Naive thymus-derived CD4-positive, alpha-beta T cell (primary cell): ENCODE measurements at places on chromosomes 7 and 10. TPM values are rescaled to one million over a fixed set of nuclear protein-coding genes. Genes with fewer than 3 reads are reported as not detected.
A peak's percentile ranks its signal among the peaks of the same experiment; 100 is the strongest.

Gene UPK3B
- not detected for polyA plus RNA-seq

Gene AKR1C8
- not detected for polyA plus RNA-seq

Gene MUC12
- not detected for polyA plus RNA-seq

Gene DPYSL4
- polyA plus RNA-seq, result 18.2 TPM

Gene GRM8
- not detected for polyA plus RNA-seq

Gene CACNA2D1
- polyA plus RNA-seq, result not detected

Gene ENO4
- not detected for polyA plus RNA-seq

Gene OR2A42
- not detected for polyA plus RNA-seq

DNA sequence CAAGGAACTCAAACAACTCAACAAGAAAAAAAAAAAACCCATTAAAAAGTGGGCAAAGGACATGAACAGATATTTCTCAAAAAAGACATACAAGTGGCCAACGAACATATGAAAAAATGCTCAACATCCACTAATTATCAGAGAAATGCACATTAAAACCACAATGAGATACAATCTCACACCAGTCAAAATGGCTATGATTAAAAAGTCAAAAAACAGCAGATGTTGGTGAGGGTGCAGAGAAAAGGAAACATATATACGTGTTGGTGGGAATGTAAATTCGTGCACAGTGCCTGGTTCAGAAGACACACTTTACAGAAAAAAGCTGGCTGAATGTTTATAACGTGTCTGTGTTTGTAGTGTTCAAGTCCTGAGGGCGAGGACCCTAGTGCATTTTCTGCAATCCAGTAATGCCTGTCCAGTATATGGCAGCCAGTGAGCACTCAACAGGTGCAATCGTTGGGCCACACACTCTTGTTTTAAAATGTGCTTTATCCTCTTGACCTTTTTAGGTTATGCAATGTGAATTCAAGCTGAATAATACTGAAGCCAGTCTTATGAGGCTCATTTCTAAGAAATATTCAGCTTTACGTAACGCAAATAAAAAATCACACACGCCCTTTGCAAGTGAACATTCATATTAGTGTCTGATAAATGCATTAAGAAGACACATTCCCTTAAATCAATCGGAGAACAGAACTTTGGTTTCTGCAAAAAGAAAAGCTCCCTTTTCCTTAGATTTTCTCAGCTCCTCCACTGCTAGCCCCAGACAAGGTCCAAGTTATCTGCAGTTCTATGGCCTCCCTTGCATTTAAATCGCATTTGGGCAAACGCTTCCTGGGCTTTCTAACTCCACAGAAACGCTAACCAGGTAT, 813 bp upstream of the MTURN start:
- no peak for DNase-seq

DNA sequence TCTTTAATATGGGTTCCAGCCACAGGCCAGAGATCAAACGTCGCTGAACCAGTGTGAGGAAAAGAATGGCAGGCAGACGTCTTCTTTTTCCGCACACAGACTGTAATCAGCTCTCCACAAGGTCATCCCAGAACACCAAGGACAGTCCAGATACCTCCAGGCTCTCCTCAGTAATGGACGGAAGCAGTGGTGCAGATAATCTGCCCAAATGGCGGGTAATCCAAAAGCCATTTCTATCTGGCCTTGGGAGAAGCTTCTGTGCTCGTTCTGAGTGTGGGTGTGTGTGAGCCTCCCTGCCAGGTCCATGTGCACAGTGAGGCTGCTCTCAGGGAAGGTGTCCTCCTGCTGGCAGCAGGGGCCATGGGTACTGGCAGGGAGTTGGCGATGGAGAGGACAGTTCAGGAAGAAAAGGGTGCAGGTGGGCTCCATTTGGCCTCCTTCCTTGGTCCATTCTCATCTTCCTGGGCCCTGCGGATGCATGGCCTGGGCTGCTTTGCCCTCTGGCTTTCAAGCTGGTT, 15.6 kb upstream of the TEX36 start:
- no peak for DNase-seq

- DNase-seq, result no peak
These were observed 179.4 kb downstream of the SEMA3E start for GRCh38 chr7:83469491-83469890.

GRCh38 chr7:63521-64021, 128.8 kb upstream of the FAM20C start:
- no peak for DNase-seq

GRCh38 chr7:20730611-20731010, 56.1 kb downstream of the SP8 start:
- DNase-seq, result no peak

DNA sequence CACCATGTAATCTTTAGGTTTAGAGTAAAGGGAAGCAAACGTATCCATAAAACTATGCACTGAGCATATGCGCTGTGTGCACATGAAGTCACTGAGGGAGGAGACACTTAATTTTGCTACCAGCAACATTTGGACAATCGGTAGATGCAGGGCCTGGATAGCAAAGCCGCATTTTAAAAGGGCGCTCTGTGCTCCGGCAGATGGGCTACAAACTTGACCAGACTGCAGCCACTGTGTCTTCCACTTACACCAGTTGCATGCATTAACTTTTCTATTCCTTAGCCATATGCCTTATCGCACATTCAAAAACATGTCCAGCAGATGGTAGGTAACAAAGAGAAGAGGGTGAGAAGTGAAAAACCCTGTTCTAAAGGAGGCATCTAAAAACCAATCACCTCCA, 18.3 kb downstream of the FAM171A1 start:
- DNase-seq, result no peak

- no peak for DNase-seq
These were observed 23.5 kb upstream of the C1QL3 start for GRCh38 chr10:16545116-16545736.

GRCh38 chr10:124157271-124157681, 63.9 kb upstream of the CHST15 start:
- DNase-seq, result no peak

GRCh38 chr7:151381348-151382078, 28.3 kb downstream of the WDR86 start:
- peak; percentile 54 for DNase-seq

GRCh38 chr7:47725031-47725780, 143.3 kb upstream of the TNS3 start:
- no peak for DNase-seq

- DNase-seq, result no peak
These were observed 208.6 kb upstream of the PPP2R2D start for GRCh38 chr10:131692176-131692575.

- DNase-seq, result no peak
These were observed 2.6 kb upstream of the ZNF438 start for GRCh38 chr10:31034098-31034909.

- peak; percentile 6 for DNase-seq
These were observed 250.0 kb upstream of the KLF6 start for GRCh38 chr10:4034907-4035598.

DNA sequence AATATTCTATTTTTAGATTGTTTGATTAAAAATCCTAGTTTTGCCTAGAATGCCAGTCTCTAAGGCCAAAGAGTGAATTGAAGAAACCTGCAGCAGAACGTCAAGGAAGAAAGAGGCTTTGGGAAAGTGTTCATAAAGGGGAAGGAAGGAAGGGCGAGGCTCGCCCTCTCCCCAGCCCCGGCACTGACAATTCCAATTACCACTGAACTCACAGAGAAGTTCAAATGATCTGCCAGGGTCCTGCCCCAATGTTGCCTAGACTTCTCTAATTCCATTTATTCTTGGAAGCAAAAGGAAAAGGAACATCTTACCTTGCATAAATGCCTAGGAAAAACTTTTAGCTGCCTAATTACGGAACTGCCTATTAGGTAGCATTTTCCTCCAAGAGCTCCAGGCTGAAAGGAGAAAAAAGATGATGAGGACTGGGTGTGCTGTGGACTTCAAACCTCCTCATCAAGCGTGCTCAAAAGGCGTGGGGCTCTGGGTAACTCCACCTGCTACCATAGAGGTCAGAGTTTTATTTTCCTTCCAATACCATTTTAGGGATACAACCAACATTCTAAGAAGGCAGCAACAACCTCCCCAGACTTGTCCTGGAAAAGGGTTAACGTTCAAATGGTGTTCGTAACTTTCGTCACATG, 134.5 kb downstream of the PKD1L1 start:
- no peak for DNase-seq

DNA sequence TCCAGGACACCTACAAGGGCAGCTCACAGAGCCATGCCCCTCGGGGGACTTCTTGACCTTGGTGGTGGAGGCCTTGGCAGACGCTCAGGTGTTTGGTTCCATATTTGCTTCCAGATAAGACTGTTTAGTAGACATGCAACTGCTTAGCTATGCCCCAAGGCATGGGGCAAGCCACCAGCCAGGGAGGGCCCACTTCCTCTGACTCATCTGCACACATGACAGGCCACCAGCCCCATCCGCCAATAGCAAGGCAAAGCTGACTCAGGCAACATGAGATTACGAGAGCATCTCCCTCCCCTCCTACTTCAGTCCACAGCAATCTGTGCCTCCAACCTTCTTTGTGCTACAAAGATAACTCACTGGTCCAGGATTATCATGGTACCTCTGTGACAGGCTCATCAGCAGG, 54.9 kb downstream of the KCNMA1 start:
- no peak for DNase-seq

DNA sequence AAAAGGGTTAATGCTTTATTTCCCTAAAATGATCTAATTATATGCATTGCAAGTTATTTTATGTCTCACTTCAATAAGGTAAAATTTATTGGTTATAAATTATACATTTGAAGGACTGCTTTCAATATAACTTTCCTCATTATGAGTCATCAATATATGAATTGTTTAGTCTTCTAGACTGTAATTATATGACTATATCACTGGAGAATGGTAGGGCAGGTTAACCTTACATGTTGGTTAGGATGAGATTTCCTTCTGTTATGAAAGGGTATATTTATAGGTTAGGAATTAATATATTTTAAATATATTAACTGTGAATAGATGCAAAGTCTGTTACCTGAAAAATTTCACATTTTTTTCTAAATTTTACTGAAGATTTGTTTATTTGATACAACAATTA, 406.4 kb upstream of the ETV1 start:
- no peak for DNase-seq
